ENCODE measurements at places on chromosomes 6 and 20. TPM values are rescaled to one million over a fixed set of nuclear protein-coding genes. Genes with fewer than 3 reads are reported as not detected.

Gene FAM217A
- total RNA-seq = not detected

Gene DACT2
- total RNA-seq = not detected

Gene GSTA3
- not detected for total RNA-seq

Gene DLK2
- 0.09 TPM for total RNA-seq

Gene ZNF334
- total RNA-seq = 1.2 TPM

Gene F13A1
- not detected for total RNA-seq

Gene BMP5
- not detected for total RNA-seq

Gene GPR6
- total RNA-seq = not detected

Gene CST3
- 111 TPM for total RNA-seq

Gene IMPG1
- not detected for total RNA-seq

Gene COL21A1
- total RNA-seq = 0.85 TPM

Gene HLA-DRA
- total RNA-seq = not detected

Gene ADAM33
- total RNA-seq = not detected

Gene TPMT
- 9.4 TPM for total RNA-seq

Gene ADGRF5
- total RNA-seq = 6.2 TPM

Gene CLDN20
- not detected for total RNA-seq

Gene BHLHE23
- total RNA-seq = not detected

Gene HCRTR2
- total RNA-seq = not detected

Gene IFT52
- total RNA-seq = 31.3 TPM

Gene BTN1A1
- total RNA-seq = not detected

Measured in endothelial cell of coronary artery (primary cell).